ENCODE measurements at places on chromosomes 3 and 15.
A peak's percentile ranks its signal among the peaks of the same experiment; 100 is the strongest.

DNA sequence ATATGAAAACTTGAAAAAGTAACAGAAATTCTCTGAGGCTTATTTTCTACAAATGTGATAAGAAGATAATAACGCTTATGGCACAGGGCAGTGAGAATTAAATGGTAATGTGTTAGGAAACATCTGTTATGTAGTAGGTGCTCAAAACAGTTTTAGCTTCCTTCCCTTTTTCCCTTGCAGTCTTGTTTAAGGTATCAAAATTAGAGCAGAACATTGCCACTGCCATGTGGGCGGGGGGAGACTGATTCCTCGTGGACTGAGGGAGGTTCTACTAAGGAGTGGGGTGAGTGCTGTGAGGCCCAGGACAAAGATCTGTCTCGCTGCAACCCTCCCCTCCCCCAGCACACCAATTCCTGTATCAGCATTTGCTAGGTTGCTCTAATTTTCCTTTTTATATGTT is 702.4 kb downstream of the TUSC7 start:
- no peak for DNase-seq

GRCh38 chr15:34810443-34811129 is 15.2 kb upstream of the ACTC1 start:
- no peak for DNase-seq

DNA sequence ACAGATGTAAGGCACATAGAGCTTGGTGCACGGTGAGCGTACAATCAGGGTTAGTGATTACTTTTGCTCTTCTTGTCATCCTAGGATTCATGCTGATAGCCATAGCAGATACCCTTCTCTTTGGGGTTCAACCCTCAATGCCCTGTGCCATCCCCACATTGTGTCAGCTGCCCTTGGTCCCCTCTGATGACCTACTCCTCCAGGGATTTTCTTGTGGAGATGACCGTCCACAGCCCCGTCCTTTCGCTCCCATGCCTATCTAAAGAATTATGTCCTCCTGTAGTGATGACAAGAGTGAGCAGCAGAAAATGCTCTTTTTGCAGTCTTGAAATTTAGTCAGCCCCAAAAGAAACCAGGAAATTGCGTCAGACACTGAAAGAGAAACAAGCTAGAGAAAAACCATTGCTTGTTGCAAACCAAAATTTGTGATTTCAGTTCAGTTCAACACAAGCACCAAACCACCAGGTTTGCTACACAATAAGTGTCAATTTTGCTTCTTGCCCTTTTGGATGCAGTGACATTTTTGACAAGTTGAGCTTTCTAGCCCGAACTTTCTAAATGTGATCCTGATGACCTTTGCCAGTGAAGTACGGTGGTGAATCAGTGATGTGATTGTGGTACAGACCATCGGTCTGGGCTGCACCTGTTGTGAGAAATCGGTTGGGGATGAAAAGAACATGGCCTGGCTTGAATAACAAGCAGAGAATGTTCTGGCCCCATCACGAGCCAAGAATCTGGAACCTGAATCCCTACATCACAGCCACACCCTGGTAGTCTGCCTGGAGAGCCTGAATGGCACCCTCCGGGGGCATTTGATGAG is 41.3 kb downstream of the CMTM7 start:
- DNase-seq, result no peak

GRCh38 chr3:157872902-157873301 is 233.3 kb downstream of the SHOX2 start:
- DNase-seq, result no peak

GRCh38 chr3:107654218-107654617 is 131.5 kb downstream of the BBX start:
- no peak for DNase-seq

DNA sequence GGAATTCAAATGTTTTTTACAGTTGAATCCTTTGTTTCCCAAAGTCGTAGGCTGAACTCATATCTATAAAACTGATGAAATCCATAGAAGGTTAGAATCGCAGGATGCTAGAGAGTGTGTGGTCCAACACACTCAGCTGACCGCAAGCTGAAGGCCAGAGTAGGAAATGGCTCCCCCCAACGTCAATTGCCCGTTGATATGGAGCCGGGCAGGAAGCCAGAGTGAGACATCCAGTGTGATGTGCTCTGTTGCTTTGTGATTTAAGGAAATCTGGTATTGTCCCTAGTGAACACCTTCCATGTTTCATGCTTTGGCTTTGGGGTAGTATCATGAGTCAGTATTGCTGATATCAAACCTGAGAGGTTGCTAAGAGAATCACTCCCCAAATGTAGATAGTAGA is 5.8 kb upstream of the MEX3B start:
- no peak for DNase-seq

DNA sequence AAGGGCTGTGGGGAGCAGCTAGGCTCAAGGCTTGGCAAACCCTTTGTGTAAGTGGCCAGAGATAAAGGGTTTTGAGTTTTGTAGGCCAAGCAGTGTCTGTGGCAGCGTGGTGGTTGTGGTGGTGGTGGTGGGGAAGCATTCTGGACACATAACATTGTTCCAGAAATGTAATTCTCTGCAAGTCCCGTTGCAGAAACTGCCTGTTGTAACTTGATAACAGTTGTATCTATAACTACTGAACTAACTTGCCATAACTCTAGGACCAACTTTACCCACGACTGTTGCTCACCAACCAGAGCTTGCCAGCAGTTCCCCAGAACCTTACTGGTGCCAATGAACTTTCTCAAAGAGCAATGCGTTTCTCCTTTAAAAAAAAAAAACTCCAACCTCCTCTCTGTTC is 18.1 kb upstream of the TMEM40 start:
- no peak for DNase-seq

- no peak for DNase-seq
Measured at GRCh38 chr3:78830470-78830869, 937.3 kb downstream of the ROBO1 start.

- no peak for DNase-seq
Measured at GRCh38 chr3:13884851-13885703, 5.2 kb upstream of the WNT7A start.

GRCh38 chr3:157542711-157543500 is 39.7 kb upstream of the VEPH1 start:
- DNase-seq, result no peak

DNA sequence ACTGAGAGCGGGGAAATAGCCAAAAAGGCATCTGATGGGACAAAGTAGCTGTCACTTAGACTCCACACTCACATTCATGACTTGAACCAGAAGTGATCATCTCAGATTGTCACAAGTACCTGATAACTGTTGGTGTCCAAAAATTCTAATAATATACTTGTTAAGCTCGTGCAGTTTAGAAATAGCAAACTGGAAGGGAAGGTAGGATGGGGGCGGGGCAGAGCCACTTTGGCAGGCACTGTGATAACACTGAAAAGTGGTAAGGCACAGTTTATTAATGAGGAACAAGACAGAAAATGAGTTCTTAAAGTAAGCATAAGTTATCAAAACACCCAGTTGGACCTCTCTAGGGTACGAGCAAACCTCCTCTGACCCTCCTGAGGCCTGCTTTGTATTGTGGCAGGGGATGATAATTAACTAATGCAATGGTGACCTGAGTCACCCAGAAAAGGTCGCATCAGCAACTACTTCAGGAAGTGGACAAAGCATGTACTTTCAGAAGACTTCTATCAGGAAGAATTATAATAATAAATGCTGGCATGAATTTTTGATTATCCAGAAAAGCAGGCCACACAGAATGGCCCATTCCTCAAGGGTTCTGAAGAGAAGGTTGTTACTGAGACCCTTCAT is 54.4 kb downstream of the ADCY5 start:
- DNase-seq, result no peak

GRCh38 chr15:78571382-78571781 is 6.1 kb downstream of the CHRNA5 start:
- no peak for DNase-seq

GRCh38 chr3:181369637-181370036 is 342.1 kb upstream of the SOX2 start:
- DNase-seq, result no peak

- DNase-seq, result peak; percentile 69
Measured at GRCh38 chr3:58471025-58471887, 20.6 kb upstream of the KCTD6 start.

- no peak for DNase-seq
Measured at GRCh38 chr3:128222796-128223385, 69.6 kb downstream of the EEFSEC start.

GRCh38 chr3:67361323-67361722 is 293.1 kb downstream of the SUCLG2 start:
- DNase-seq, result no peak

- no peak for DNase-seq
Measured at GRCh38 chr3:79423417-79423816, 344.4 kb downstream of the ROBO1 start.

- no peak for DNase-seq
Measured at GRCh38 chr3:47954567-47954966, 61.6 kb downstream of the MAP4 start.

GRCh38 chr3:171237009-171237385 is 210.5 kb upstream of the SLC2A2 start:
- DNase-seq, result no peak

DNA sequence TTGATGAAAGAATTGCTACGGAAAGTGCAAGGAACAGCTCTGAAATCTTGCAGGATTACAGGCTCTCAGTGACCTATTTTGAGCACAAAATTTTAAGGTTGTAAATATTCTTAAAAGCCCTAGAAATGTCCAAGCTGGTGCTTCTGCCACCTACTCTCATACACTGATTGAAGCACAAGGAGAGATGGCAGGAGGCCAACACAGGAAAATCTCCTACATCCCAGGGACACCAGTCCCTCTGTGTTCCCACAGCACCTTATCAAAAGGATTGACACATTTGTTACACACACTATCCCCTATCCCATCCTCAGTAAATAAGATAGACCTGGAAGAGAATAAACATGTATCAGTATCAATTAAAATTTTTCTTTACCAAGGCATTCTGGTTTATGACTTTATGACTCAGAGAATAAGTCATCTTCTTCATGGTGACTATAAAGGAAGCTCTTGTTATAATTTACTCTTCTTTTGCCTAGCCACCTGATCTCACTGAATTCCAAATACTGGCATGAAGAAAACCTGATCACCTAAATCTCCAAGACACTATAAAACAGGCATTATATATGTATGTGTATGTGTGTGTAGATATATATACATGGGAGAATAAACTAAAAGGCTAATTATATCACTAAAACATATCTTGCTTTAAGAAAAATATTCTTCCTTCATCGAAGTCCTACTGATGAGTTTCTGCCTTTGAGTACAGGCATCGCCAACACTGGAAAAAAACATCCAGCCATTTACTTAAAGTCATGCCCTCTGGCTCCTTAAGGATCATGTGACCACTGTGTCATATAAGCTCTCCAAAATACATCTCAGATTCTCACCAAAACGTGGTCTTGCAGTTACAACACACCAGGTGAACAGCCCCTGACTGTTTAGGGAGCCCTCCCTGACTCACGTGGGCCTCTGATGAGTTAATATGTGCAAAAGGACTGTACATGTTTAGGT is 208.1 kb upstream of the NR2F2 start:
- DNase-seq, result no peak

- DNase-seq, result no peak
Measured at GRCh38 chr3:59654480-59655417, 604.9 kb upstream of the CFAP20DC start.

- DNase-seq, result no peak
Measured at GRCh38 chr15:98442379-98442833, 205.9 kb upstream of the IGF1R start.

GRCh38 chr3:168212664-168213285 is 117.1 kb upstream of the GOLIM4 start:
- no peak for DNase-seq

- DNase-seq, result no peak
Measured at GRCh38 chr3:38362825-38363224, 16.2 kb downstream of the XYLB start.

DNA sequence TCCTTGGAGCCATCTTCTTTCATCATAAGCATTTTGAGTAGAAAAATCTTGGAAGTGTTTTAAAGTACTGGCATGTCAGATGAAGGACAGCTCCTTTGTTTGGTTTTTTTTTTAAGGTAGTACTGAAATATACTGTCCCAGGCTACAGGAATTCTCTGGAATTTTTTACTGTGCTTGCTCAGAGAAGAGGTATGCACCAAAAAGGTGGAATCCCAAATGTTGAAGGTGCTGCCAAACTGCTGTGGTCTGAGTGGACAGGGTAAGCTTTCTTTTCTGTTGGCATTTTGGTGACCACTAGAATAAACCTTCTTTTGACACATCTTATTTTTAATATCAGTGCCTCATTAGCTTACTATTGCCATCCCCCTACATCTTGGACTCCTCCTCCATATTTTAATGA is 7.2 kb downstream of the GNL3 start:
- no peak for DNase-seq

GRCh38 chr3:128062033-128062745 is 10.0 kb downstream of the SEC61A1 start:
- no peak for DNase-seq

GRCh38 chr3:195441476-195441991 is 1.3 kb downstream of the ACAP2 start:
- DNase-seq, result no peak

Measured in NCI-H1092 (cell line).